ENCODE measurements at places on chromosomes 1 and 21. TPM values are rescaled to one million over a fixed set of nuclear protein-coding genes. Genes with fewer than 3 reads are reported as not detected.
A peak's percentile ranks its signal among the peaks of the same experiment; 100 is the strongest.

Gene ZNF593OS
- total RNA-seq = not detected

Gene TSSK3
- 0.87 TPM for total RNA-seq

DNA sequence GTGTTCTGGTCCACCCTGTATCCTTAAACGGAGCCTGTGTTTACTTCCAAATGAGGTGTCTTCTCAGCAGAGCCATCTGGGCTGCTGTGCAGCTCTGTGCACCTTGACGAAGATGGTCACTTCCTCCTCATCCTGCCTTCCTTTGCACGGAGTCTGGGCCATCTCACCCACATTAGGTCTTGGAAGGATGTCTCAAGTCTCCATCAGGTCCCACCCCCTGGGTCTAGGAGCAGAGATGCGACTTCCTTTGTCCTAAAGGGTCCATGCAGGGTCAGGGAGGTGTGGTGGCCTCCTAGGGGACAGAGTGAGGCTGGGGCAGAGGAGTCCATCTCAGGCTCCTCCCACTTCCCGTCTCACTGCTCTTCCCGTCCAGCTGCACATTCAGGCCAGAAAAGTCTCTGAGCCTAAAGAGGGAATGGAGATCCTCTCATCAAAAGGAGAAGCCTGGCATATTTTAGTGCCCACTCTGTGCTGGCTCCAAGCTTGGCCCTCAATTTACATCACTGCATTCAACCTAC lies 209.2 kb downstream of the MATN1 start:
- DNase-seq = no peak

Gene OR2L8
- total RNA-seq = not detected

DNA sequence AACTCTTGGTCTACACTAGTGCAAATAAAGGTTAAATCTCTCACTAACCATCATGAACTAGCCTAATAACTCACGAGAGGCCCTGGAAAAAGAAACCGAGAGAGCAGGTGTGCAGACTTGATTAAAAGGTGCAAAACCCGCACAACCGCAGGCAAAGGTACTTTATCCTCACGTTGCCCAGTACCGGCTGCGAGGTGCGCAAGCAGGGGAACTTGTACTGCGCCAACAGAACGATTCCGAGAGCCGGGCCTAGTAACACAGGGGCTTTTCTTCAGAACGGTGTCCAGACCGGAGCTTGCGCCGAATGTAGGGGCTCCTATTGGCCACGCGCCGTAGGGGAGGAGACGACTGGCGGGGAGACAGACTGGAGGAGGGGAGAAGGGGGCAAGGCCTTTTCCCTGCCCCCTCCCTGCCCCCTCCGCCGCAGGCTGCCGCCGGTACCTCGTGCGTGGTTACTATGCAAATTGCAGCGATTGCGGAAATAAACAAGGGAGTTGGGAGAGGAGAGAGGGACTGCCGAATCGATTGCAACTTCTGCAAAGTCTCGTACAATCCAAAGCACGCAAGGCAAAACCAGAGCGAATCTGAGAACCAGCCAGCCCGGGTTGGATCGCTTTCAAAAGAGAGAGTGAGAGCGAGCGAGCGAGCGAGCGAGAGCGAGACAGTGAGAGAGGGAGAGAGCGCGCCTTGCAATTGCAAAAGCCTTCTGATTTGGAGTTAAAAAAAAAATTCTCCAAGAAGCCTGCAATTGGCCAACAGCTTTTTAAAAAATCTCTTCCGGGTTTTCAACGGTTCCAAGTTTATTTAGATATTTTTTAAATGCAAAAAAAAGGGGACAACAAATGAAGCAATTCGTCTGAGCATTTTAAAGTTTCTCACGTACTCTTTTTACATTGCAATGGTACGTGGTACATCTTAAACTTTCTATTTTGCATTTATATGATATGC lies 5.4 kb upstream of the NFIA start:
- DNase-seq = peak; percentile 70

Gene TNFRSF18
- total RNA-seq = 0.66 TPM

- DNase-seq = no peak
Observed at GRCh38 chr1:102857251-102857650, 251.1 kb downstream of the COL11A1 start.

DNA sequence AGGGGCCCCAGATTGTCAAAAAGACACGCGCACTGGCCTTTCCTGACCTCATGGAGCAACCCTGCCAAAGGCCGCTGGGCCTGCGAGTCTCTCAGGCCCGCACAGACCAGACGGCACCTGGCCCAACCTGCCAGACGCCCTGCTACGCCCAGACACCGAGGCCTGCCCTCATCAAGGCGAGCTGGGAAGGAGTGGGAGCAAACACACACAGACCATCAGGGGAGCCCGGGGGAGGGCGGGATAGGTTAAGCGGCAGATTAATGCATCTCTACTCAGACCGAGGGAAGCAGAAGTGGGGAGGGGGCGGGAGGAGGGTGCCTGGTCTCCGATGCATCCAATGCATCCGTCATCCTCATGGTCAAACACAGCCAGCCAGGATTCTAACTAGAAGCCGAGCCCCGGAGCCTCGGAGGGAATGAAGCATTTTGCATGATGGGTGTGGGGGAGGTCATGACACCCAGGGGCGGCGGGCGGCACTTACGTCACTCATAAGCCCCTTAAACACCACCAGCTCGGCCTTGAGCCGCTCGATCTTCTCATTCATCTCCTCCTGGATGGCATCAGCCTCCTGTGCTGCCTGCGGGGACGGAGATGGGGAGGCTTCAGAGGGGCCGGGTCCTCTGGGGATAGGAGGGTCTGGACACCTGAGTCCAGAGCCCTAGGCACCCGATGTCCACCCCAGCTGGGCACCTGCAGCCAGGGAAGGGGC lies 17.0 kb upstream of the ALDH4A1 start:
- DNase-seq = no peak

- no peak for DNase-seq
Observed at GRCh38 chr1:171252482-171252881, 4.2 kb downstream of the FMO1 start.

- DNase-seq = peak; percentile 72
Observed at GRCh38 chr1:96234299-96234698, 487.3 kb upstream of the PTBP2 start.

Gene EMC1
- total RNA-seq = 92.9 TPM

Gene OXCT2
- 0.36 TPM for total RNA-seq

GRCh38 chr1:44808938-44809917 lies 905 bp downstream of the BTBD19 start:
- DNase-seq = peak; percentile 82

Gene ETV3L
- total RNA-seq = not detected

- no peak for DNase-seq
Observed at GRCh38 chr1:27647328-27647727, 12.3 kb upstream of the FGR start.

GRCh38 chr1:180627411-180627810 lies 4.4 kb upstream of the XPR1 start:
- DNase-seq = peak; percentile 16

DNA sequence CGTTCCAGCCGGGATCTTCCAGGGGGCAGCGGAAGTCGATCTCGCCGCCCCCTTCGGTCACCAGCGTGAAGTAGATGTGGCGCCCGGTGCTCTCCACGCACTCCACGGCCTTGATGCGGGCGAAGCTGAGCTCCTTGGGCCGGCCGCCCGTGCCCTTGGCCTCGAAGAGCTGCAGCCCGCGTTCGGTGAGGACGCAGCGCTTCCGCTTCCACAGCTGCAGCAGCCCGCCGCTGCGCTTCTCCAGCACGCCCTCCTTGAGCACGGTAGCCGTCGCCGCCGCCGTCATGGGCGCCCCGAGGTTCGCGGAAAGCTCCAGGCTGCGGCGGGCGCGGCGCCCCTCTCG lies 516 bp downstream of the PHLDA3 start:
- no peak for DNase-seq

DNA sequence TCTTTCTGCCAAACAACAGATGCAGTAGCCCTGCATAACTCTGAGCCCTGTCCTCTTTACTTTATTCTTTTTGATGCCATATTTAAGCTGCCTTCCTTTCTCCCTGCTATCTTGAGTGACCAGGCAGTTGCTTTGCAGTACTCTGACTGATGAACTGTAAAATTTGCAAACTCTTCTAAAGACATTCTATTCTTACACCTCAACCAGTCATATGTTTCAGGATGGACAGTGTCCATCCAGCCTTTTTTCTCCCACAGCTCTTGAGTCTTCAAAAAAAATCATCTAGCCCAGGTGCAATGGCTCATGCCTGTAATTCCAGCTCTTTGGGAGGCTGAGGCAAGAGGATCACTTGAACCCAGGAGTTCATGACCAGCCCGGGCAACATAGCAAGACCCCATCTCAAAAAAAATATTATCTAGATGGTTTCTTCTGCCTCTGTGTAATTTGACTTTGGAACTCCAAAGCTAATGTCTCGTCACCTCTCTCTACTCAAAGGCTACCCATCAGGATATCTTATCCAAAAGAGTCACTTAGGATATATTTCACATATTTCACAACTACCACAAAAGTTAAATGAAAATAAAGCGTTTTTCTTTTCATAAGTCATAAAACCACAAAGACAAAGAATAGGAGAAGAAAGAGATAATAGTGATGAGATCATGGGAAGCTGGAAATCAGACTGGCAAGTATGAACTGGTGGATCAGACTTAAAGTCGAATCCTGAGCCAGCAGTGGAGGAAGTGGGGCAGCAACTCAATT lies 54.6 kb upstream of the IPO9 start:
- DNase-seq = peak; percentile 93

DNA sequence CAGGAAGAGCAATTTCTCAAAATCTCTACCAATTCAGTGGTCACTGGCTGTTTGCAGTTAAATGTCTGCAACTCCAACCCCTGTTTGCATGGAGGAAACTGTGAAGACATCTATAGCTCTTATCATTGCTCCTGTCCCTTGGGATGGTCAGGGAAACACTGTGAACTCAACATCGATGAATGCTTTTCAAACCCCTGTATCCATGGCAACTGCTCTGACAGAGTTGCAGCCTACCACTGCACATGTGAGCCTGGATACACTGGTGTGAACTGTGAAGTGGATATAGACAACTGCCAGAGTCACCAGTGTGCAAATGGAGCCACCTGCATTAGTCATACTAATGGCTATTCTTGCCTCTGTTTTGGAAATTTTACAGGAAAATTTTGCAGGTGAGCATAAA lies 167.2 kb downstream of the CRB1 start:
- no peak for DNase-seq

- peak; percentile 31 for DNase-seq
Observed at GRCh38 chr1:112808861-112809684, 93.9 kb upstream of the PPM1J start.

- DNase-seq = no peak
Observed at GRCh38 chr1:41242342-41243078, 404 bp upstream of the SCMH1 start.

DNA sequence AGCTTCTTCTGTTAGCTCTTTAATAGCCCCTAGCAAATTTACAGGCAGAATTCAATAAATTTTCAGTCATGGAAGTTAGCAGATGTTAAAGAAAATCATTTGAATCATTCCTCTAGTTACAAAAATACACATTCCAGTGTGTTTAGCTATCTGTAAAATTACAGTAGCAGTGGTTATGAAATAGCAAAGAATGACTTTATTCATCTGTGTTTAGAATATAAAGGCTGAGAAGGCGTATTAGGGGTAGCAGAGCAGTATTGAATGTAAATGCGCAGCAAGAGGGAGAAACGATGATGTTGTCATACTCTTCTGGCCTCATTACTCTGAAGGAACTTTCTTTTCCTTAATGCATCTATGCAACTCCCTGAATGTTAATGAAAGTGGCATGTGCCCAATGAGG lies 106.2 kb upstream of the CYYR1 start:
- DNase-seq = no peak

- no peak for DNase-seq
Observed at GRCh38 chr1:10509809-10510509, 35.2 kb downstream of the PEX14 start.

GRCh38 chr1:209160230-209160629 lies 423.3 kb upstream of the CAMK1G start:
- no peak for DNase-seq

- no peak for DNase-seq
Observed at GRCh38 chr1:223825767-223826748, 19.7 kb downstream of the TP53BP2 start.

Gene FCAMR
- total RNA-seq = not detected

Gene HLX
- total RNA-seq = 1.4 TPM

Gene RBBP4
- total RNA-seq = 186 TPM

Gene ADGRL4
- 19.6 TPM for total RNA-seq

- no peak for DNase-seq
Observed at GRCh38 chr1:9281908-9282695, 10.6 kb upstream of the SPSB1 start.

- DNase-seq = no peak
Observed at GRCh38 chr1:176950736-176951324, 213.7 kb downstream of the ASTN1 start.

Gene SELENOF
- 204 TPM for total RNA-seq

Gene C1orf115
- 1.1 TPM for total RNA-seq

Gene ARHGAP30
- 0.25 TPM for total RNA-seq
